ENCODE measurements at places on chromosomes 2 and 18. TPM values are rescaled to one million over a fixed set of nuclear protein-coding genes. Genes with fewer than 3 reads are reported as not detected.

The FNDC4 gene
- total RNA-seq = 3.7 TPM

The NOTO gene
- total RNA-seq = 0.06 TPM

The CLEC4F gene
- total RNA-seq = not detected

The RIT2 gene
- total RNA-seq = not detected

The ZBTB7C gene
- total RNA-seq = 0.17 TPM

The ZNF396 gene
- 0.56 TPM for total RNA-seq

The CHST9 gene
- total RNA-seq = not detected

The MAP3K19 gene
- not detected for total RNA-seq

The KDM3A gene
- total RNA-seq = 25.0 TPM

The DUSP19 gene
- 0.45 TPM for total RNA-seq

The GPR155 gene
- 0.36 TPM for total RNA-seq

The B4GALT6 gene
- 5.7 TPM for total RNA-seq

The PELI1 gene
- 1.3 TPM for total RNA-seq

The TNFRSF11A gene
- total RNA-seq = 9.5 TPM

The ABCG8 gene
- total RNA-seq = not detected

The CD226 gene
- 0.23 TPM for total RNA-seq

The POMC gene
- total RNA-seq = not detected

The PSD4 gene
- 14.6 TPM for total RNA-seq

The VWC2L gene
- total RNA-seq = not detected

The POTEI gene
- total RNA-seq = not detected

The RBKS gene
- 9.2 TPM for total RNA-seq

The CHRNG gene
- not detected for total RNA-seq

The HOXD8 gene
- total RNA-seq = 5.6 TPM

The DCDC2C gene
- total RNA-seq = 0.38 TPM

The SERPINB3 gene
- not detected for total RNA-seq

The VAMP8 gene
- 15.7 TPM for total RNA-seq

The ERBB4 gene
- not detected for total RNA-seq

Data from A549 treated with Mapracorat at 1 μM for 4 hours (cell line).